ENCODE measurements at places on chromosomes 2 and 18.

- DNase-seq = no peak
Observed at GRCh38 chr2:177516824-177517544, 124.4 kb downstream of the AGPS start.

DNA sequence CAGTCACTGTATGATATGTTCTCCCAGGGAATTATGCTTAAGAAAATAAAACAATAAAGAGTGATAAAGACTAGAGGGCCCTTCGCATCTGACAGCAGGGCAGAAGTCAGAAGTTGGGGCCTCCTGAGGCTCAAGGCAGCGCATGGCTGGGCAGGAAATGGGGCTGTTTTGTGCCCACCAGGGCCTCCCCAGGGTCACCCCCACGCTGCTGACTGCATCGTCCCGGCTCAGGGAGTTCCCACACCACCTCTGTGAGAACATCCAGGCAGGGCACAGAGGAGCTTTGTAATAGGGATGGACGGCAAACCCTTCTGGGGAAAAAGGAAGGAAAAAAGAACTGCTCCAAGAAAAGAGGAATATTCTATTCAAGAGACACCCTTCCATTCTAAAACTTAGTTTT lies 41.2 kb downstream of the PAX3 start:
- DNase-seq = no peak

DNA sequence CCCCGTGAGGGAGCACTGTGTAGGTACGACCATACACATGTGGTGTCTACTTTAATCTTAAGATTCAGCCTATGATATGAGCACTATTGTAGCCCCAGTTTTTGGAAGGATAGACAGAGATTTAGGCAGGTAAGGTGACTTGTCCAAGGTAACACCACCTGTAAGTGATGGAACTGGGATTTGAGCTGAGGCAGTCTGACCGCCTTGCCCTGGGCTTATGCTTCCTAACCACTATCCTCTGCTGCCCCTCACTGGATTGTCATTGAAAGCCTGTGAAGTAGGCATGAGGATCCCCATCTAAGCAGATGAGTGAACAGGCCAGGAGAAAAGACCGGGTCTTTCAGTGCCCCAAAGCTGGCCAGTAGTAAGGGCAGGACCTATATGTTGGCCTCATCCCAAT lies 343.8 kb downstream of the CYRIA start:
- DNase-seq = no peak

DNA sequence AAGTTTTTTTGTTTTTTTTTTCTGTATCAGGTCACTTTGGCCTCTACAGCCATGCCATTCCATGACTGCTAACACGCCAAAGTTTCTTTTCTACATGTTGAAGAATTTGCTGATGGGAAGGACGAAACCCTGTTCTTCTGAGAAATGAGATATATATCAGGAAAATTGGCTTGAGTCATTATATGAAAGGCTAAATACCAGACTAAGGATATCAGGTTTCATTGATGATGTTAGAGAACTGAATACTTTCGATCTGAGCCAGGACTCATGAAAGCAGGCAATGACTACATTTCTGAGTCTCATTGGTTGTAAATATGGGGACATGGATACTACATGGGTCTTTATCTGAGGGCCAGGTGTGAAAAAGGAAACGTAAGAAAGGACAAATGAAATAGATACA lies 181.4 kb downstream of the OSR1 start:
- no peak for DNase-seq

DNA sequence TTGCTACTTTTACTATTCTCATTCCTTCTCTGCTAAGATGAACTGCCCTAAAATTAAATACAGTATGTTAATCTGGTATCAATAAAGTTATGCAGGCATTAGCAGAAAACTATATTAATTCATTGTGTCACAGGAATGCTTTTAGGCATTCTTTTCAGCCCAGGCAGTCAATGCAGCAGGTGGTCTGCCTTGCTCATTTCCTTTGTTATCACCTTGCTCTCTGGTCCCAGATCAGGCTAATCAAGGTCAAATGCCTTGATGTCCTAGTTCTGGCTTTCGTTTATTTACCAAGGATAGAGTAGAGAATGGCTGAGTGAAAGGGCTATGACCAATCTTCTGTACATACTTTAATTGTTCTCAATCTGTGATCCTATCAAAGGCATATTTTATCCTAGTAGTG lies 1023.6 kb downstream of the TMEM182 start:
- no peak for DNase-seq

DNA sequence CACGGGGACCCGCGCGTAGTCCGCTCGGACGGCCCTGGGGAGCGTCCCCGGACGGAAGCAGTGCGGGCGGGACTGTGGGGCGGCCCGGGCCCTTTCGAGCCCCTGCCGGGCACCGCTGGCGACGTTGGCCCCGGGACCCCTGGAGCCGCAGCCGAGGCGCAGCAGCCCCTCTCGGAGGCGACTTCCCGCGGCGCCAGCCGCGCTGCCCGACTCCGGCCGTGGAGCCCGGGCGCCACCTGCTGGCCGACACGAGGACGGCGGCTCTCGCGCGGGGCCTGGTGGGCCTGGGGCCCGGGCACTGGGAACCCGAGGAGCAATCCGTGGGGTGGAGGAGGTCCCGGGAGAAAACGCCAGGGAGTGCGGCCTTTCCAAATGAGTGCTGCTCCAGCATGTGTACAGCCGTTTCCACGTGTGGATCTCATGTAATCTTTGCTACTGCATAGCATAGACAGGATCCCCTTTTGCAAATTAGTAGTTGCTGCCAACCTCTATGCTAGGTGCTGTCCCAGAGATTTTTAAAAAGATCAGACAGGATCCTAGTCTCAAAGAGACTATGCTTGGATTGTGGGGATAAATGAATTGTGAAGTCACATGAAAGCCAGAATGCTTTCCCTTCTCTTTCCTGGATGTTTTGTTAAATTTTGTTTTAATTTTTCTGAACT lies 4.0 kb downstream of the ID2 start:
- DNase-seq = peak; percentile 50

DNA sequence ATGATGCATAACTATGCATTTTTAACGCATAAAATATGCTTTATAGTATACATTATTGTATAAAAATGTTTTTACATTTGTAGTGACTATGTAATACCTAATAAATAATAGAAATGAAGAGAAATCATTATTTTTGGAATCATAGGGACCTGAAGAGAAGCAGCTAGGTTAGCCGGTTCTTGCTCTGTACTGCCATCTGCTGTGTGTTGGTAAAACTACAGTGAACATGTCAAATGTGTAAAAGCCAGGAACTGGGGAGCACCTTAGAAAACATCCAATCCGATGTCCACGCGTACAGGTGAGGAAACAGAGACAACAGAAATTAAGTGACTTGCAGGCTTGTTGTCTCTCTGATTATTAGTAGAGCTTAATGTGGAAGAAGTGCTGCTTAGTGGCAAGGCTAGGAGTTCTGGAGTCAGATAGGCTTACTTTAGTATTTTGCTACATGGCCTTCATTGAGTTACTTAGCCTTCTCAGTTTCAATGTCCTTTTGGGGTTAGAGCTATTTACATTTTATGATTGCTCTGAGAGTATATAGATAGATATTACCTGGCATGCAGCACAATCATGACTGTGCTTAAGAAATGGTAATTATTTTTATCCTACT lies 386.5 kb downstream of the DLGAP1 start:
- DNase-seq = peak; percentile 3

- DNase-seq = no peak
Observed at GRCh38 chr2:193929131-193929530, 1727.9 kb upstream of the SLC39A10 start.

GRCh38 chr2:172106108-172106961 lies 3.6 kb upstream of the DLX2 start:
- no peak for DNase-seq

GRCh38 chr2:60977562-60977895 lies 40.0 kb upstream of the PEX13 start:
- no peak for DNase-seq

- DNase-seq = no peak
Observed at GRCh38 chr2:148842050-148842449, 33.0 kb upstream of the KIF5C start.

DNA sequence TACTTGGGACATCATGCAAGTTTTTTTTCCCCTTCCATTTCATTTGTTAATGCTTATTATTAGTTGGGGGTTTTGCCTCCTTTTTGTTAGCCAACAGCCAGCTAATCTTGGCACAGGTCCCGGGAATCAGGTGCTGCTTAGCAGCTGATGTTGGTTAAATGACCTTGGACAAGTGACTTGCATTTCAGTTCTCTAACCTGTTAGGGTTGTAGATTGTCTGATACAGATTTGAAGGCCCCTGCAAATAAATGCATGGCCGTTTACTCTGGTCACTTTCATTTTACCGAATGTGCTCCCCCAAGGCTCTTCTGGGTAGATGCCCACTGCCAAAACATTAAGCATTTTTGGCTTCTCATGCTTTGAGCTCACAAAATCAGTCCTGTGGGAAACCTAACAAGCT lies 120.9 kb downstream of the SPTBN1 start:
- no peak for DNase-seq

DNA sequence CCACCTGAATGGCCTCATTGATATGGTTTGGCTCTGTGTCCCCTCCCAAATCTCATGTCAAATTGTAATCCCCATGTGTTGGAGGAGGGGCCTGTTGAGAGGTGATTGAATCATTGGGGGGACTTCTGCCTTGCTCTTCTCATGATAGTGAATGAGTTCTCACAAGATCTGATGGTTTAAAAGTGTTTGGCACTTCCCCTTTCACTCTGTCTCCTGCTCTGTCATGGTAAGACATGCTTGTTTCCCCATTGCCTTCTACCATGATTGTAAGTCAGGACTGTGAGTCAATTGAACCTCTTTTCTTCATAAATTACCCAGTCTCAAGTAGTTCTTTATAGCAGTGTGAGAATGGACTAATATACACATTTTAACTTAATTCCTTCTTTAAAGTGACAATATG lies 146.8 kb upstream of the KCNJ3 start:
- no peak for DNase-seq

DNA sequence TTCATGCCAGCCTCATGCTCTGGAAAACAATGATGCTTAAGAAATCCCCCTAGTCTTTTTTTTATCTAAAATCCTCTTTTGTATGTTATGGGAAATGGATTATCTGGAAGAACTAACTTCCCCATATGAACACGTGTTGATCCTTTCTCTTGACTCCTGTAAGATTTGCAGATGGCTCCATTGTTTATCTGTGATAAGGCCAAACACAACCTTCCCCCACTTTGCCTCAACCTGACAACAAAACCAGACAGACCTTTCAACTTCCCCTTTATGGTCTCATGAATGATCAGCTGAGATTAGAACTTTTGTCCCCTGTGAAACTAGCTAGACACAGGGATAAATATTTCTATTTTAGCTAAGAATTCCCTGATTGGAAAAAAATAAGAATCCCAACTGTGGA lies 828.0 kb upstream of the CDH2 start:
- no peak for DNase-seq

GRCh38 chr2:41329040-41329439 lies 718.8 kb upstream of the PKDCC start:
- DNase-seq = no peak

- DNase-seq = no peak
Observed at GRCh38 chr2:207200136-207200535, 34.4 kb upstream of the KLF7 start.

DNA sequence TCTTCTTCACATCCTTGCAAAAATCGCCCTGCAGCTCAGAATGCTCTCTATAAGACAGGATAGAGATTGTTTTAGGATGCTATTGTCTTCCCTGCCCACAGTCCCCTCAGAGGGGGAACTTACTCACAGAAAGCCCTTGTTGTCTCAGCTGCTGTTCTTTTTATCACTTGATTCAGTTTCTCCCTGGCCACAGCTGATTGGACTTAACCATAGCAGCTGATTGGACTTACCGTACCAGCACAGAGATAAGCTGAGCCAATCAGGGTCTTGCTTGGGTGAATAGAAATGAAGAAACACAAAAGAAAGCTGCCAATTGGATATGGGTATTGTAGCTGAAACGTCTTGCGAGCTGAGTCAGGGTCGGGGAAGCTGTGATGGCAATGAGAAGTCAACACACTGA lies 194.2 kb upstream of the MEX3C start:
- DNase-seq = no peak

DNA sequence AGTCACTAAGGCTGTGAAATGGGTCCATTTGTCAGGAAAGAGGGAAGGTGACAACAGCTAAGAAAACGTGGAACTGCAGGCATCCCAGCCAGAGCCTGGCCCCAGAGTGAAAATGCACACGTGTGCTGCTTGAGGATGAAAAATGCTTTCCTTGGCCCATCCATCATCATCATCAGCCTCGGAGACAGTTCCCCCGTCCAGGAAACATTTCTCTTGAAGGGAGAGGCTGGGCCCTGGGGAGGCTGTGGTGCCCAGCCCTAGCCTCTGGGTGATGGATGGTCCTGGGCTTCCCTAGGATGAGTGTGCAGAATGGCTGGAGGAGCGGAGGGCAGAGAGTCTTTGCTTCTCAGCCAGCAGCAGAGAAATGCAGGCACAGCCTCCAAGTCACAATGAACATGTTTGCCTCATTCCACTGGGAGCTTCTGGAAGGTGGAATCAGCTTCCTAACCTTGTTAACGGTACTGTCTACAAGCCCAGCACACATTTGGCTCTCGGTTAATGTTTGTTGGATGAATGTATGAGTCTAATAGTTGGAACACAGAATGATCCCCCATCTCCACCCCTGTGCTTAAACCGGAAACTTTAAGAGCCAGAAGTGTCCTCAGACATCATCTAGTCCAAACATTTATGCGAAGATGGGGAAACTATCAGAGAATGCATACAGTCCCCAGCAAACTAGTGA lies 164.0 kb downstream of the RDH14 start:
- no peak for DNase-seq

GRCh38 chr2:241049739-241050623 lies 51.6 kb downstream of the SNED1 start:
- no peak for DNase-seq

GRCh38 chr18:10289951-10290637 lies 164.3 kb upstream of the APCDD1 start:
- DNase-seq = no peak

GRCh38 chr2:48845684-48846083 lies 90.2 kb upstream of the LHCGR start:
- DNase-seq = no peak

DNA sequence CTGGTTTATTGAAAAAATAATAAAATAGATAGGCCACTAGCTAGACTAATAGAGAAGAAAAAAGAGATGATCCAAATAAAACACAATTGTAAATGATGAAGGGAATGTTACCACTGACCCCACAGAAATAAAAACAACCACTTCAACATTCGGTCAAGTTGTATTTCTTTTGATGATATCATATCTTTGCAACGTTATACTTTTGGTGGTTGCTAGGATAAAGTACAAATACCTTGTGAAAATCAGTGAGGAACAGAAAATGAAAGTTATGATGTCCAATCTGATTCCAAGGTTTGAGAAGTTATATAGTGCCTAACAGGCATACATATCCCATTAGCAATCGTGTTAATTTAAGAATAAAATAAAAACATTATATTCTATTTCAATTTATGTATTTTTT lies 6.6 kb upstream of the ASNSD1 start:
- DNase-seq = no peak

- no peak for DNase-seq
Observed at GRCh38 chr2:152710713-152711112, 6.5 kb downstream of the PRPF40A start.

Measured in caudate nucleus (tissue), 63 donors.